ENCODE measurements at places on chromosomes 12 and 14.

DNA sequence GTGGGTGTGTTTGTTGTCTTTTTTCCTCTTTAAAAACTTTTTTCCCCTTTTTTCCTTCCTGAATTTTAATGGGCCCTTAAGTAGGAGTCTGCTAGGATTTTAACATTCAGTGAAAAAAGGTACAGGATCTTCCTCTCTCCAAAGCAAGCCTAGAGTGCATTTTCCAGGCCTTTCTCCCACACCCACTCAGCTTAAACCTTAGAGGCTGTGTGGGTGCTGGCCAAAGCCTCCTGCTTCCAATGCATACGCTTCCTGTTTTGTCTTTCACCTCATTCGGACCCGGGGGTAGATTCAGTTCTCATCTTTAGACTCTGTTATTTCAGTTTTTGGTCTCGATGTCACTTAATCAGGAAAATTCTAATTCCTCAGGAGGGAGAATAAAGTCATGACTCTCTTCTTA, 51.2 kb downstream of the TMEM30B start:
- no peak for DNase-seq

DNA sequence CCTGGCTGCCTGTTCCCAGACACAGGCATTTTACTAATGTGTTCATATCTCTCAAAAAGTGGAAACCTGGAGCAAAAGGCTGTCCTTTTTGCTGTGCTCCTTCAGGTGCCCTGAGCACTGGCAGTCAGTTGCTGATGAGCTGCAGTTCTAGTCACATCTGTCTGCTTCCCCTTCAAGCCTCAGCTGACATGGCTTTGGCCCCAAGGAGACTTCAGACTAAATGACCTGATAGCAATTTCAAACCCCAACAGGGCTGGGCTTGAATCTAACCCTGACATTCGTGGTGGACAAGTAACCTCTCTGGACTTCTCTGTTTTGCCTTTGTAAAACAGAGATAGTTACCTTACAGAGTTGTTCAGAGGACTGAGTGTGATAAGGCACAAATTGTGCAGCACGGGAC, 5.7 kb downstream of the SERPINA9 start:
- no peak for DNase-seq

DNA sequence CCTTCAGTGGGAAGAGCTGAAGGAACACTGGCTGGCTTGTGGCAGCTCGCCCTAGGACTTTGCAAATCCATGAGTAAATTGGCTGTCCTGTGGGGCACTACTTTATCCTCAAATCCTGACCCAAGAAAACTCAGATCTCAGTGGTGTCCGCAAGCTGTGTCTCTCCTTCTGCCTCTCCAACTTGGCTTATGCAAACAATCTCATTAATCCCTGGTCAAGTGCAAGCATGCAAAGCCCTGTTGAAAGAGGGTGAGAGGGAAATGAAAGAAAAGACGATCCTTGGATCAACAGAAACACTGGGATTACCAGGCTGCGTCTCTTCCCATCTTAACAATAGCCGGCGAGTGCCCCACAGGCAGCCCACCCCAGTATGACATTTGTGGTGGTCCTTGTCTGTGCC, 901.6 kb downstream of the BCL11B start:
- no peak for DNase-seq

- no peak for DNase-seq
These were observed 40.6 kb upstream of the FKBP4 start for GRCh38 chr12:2754208-2754607.

DNA sequence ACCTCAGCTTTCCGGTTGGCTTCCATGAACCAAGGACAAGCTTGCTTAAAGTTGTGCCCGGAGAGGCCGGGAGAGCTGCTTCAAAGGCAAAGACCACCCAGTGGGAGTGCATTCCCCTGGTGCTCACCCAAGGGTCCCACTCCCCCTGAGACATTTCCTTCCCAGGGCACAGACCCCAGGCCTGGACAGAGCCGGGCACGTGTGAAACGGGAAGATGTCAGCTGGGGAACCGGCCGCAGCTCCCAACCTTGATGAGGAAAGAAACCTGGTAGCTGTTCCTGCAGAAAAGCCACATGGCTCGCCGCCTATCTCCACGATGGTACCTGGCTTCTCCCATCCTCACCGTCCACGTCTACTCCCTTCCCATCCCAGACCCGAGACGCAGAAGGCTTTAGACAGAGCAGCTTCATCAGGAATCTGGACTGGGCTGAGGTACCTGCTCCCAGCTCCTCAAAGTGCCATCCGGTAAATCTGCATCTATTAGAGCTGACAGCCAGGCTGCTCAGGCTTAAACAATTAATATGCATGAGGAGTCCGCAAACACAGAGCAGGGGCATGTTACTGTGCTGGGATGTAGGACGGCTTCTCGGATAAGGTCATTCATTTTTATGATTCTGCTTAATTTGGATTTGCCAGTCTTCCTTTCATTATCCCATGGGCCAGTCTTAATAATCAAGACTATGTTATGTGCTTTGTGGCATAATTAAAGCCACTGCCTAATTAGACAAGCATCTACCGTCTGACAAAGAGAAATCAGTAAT, 53.1 kb downstream of the GALNT9 start:
- DNase-seq: no peak

DNA sequence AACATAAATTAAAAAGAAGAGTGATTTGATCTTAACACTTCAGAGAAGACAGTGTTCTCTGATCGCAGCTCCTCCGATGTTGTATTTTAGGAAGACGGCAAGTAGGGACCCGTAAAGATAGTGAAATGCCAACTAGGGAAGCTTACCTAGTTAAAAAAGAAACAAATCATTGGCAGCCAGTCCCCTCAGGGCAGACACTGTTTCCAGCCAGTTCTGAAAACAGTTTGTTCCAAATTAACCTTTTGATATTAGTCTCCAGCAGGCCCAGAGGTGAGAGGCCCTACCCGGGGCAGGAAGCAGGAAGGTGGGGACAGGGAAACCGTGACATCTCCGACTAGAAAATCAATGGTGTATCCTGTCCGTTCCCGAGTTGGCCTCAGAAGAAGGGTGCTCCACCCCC, 56.0 kb downstream of the KSR2 start:
- DNase-seq: no peak

DNA sequence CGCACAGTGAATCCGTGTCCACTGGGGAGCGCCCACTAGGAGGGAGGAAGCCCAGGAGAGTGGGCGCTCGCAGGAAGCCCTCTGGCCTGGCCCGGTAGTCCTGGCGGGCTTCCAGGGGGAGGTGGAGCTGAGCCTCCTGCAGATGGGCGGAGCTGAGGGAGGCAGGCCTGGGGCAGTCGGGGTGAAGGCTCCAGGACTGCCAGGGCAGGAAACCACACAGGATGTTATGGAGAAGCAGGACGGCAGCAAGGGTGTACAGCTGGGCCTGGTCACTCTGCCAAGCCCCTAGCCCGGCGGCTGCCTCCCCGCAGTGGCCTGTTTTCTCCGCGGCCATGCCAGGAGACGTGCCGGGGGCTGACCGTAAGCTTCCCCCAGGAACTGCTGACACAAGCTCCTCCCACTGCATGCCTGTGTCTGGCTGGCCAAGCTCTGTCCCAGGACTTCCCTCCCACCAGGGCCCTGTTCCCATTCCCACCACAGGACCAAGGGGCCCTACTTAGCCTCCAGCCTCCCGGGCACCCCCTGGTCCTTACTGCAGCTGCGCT, 143.4 kb upstream of the C14orf180 start:
- DNase-seq: no peak

DNA sequence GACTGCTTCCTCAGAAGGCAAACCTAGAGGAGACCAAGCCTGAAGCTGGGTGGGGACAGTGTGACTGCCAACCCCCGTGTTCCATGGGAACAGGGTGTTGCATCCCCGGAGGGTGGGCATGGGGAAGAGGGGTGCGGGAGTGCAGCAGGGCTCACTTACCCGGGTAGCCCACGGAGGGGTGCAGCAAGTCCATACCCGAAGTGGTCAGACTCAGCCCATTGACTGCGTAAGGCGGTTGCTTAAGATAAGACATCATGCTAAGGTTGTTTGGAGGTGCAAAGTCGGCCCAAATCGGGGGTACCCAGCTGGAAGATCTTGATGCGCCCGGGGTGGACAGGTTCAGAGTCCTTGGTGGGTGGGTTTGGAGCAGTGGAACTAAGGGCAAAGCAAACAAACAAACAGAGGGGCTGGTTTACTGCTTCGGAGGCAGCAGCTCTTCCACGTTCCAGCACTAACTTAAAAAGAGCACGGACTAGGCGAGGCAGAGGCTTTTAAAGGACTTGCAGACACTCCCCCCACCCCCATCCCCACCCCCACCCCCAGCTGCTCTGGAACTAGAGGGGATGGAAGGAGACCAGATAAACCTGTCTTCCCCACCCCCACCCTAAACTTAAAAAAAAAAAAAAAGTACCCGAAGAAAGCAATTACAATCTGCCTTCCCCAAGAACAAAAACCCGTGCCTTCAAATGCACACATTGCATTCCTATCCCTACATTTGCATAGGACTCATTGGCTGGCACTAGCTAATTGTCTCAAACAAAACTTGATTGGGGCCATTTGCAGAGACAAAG, 4.9 kb downstream of the OTX2 start:
- no peak for DNase-seq

- DNase-seq: no peak
These were observed 33.9 kb downstream of the ARF6 start for GRCh38 chr14:49926803-49927202.

GRCh38 chr14:103391048-103391447, 5.8 kb downstream of the MARK3 start:
- DNase-seq: peak; percentile 24

GRCh38 chr14:105093038-105093430, 27.8 kb upstream of the GPR132 start:
- peak; percentile 72 for DNase-seq

DNA sequence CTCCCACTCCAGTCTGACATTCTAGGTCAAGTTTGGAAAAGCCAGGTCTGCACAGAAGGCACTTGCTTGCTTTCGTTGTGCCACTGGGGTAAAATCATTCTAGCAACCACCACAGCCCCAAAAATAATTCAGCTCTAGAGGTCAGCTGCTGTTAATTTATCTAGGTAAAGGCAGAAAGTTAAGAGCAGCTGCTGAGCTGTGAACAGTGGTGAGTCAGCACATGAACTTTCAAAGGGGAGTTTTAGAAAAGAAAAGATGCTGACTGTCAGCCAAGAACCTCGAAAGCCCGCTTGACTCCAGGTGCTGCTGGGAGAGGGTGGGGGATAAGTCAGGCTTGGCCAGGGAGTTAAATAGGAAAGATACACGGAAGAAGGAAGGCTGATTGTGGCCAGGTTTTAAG, 12.7 kb downstream of the CCDC197 start:
- DNase-seq: no peak

GRCh38 chr12:56034586-56035332, 7.0 kb upstream of the RPS26 start:
- DNase-seq: peak; percentile 15

Data from CD4-positive, alpha-beta T cell treated with Interleukin-1 beta for 1 hour (primary cell).